ENCODE measurements at places on chromosomes 3 and 15.

DNA sequence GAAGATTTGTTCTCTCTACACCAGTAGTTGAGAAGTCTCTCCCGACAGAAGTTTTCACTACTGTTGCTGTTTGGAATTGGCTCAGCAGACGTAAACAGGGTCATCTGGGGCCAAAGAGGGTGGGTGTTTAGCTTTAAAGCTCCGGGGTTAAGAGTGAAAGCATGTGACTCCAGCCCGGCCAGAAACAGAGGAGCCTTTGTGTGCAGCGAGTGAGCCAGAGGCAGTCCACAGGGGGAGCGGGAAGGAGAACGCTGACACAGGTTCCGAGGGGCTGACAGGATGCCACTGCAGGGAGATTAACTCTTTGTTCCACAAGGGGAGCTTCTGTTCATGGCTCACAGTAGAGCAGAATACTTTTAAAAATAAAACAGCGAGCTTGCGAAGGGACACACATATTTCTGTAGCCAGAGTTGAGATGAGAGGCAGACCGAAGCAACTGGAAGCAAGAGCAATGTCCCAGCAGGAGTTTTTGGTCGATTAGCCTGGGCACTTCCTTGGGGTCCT, 26.9 kb downstream of the BMF start:
- DNase-seq: peak; percentile 63

- DNase-seq: no peak
Measured at GRCh38 chr3:49199900-49200281, 28.5 kb downstream of the KLHDC8B start.

- no peak for DNase-seq
Measured at GRCh38 chr15:89679212-89679611, at the start of gene PLIN1. Gene PLIN1, minus strand, starts transcription at chr15:89679367. Its CDS starts 1,878 bp downstream, at chr15:89677489.

GRCh38 chr3:194133661-194134230, 2.2 kb upstream of the HES1 start:
- DNase-seq: peak; percentile 83

DNA sequence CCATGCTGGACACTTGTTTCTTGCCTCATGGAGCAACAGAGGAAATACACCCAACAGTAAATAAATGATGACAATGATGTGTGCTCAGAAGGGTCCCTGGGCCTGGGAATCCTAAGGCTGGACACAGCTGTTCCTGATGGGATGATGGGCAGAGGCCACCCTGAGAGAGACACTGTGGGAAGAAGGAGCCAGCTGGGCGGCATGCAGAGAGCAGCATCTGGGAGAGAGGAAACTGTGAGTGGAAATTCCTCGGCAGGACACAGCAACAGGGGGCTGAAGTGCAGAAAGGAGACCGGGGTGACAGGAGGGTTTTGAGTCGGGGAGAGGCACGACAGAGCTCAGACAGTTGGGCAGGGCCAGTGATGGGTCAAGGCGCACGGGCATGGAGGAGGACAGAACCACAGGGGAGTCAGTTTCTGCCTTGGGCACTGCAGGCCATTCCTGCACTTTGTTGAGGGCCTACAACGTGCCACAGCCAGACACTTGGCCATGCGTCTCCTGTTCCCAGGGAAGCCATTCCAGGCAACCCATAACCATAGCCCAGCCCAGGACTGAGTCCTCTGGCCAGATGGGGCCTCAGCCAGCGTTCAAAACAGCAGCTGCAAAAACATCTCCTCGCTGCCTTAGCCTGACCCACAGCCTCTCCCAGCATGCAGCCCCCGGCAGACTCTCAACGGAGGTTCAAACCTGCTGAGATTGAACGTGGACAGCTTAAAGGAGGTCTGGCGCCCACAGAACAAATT, 36.7 kb upstream of the SLC6A1 start:
- DNase-seq: no peak

GRCh38 chr3:42262525-42262924, 3.5 kb downstream of the CCK start:
- DNase-seq: no peak

DNA sequence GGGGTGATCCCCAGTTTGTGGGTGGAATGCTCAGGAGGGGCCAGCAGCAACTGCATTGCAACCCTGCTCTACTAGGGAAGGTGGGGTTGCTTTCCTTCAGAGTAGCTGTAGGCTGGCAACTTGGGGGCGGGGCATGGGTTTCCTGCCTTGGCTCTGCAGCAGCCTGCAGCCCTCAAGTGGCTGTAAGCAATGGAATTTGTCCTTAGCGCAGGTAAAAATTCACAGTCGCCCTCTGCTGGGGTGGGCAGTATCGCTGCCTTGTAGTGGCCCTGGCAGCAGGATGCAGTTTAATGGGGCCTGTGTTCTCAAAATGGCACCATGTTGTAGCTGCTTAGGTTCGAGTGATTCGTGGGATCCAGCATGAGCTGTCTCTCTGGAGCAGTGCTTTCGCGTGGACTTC, 29.8 kb downstream of the STT3B start:
- DNase-seq: no peak

GRCh38 chr3:56942523-56942922, 117.9 kb upstream of the SPATA12 start:
- DNase-seq: no peak

DNA sequence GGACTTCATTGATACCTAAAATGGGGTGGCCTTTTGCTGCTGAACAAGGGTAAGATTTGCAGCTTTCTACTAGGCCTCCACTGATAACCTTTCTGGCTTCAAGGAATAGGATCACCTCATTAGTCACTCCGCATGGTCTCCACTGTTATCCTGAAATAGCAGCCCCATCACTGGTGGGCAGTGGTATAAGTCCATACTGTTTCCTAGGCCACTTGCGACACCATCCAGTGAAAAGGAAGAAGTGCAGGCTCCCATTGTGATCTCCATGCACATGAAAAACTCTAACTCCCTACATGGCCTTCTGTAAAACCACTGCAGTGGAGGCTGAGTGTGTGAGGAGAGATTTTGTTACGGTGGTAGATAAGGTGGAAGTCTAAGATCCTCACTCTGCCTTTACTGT, 1455.9 kb downstream of the SI start:
- no peak for DNase-seq

- DNase-seq: peak; percentile 63
Measured at GRCh38 chr15:71443538-71443937, 328.3 kb downstream of the THSD4 start.

DNA sequence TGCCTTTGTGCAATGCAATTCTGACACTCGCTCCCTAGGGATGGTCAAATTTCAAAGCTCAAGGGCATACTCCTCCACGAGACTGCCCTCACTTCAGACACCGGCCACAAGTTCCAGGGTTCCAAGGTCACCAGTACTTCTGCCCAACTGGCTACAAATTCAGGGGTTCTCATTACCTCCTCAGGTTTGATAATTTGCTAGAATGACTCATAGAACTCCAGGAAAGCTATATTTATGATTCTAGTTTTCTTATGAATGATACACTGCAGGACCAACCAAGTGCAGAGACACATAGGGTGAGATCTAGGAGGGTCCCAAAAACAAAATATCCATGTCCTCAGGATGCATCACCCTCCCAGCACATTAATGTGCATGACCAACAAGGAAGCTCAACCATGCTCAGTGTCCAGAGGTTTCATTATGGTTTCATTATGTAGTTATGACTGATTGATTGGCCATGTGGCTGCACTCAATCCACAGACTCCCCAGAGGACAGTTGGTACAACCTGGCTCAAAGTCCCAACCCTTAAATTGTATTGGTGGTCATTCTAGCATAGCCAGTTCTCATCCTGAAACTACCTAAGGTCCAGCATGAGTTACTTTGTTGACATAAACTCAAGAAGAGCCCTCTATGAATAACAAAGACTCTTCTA, 170.4 kb upstream of the LRRN1 start:
- DNase-seq: no peak

DNA sequence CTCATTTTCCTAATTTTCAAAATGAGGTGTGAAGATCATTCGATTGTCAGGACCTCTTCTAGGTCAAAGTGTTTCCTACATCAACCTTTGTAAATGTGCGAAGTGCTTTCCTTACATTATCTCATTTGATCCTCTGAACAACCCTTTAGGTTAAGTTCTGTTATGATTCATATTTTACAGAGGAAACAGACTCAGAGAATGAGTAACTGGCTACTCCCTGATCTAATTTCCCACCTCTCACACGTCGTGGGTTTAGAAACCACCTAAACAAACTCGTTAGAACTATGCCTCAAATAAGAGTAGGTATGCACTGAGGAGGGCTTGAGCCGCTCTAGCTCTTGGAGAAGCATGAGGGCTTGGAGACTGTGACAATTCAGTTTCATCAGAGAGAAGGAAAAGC, 148.6 kb downstream of the CD47 start:
- peak; percentile 60 for DNase-seq

DNA sequence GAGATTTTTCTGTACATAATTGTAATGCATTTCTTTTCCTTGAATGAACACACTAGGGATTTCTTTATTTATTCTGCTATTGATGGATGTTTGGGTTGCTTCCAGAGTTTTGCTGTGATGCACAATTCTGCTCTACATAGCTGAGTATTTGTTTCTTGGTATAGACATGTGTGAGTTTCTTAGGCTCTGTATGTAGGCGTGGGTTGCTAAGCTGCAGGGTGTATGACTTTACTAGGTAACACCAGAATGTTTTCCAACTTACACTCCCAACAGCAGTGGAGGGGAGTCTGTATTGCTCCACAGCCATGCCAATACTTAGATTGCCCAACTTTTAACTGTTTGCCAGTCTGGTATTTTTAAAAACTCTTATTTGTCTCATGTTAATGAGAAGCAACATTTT, 155.5 kb upstream of the TNIK start:
- no peak for DNase-seq

DNA sequence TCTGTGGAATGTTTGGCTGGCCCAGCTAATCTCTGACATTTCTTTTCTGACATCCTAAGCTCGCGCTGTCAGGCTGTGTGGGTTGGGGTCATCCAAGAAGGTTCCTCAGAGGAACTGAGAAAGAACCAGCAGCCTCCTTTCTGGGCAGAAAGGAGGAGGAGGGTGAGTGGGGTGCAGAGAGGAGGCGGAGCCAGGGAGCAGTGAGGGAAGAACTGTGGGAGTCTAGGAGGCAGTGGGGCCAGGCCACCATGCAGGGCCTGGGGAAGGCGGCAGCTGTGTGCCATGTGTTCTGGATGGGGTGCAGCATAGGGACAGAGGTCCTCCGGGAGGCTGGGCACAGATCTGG, 5.3 kb downstream of the SEMA7A start:
- peak; percentile 76 for DNase-seq

DNA sequence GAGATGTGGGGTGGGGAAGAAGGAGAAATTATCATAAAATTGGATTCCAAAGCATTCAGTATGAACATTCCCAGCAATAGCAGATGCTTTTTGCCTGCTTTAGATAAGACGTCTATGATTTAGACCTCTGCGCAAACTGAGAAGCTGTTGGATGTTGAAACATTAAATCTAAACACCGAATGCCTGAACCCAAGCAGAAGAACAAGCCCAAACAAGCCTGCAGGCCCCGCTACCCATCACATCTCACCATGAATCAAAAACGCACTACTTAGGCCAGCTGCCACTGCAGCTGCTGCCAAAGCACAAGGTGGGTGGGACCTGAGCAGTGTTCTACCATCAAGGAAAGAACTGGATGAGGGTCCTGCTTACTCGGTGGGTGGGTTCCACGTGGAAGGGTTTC, 24.4 kb upstream of the THBS1 start:
- DNase-seq: no peak

GRCh38 chr3:193827040-193827669, 234.1 kb downstream of the OPA1 start:
- DNase-seq: no peak

GRCh38 chr3:193827871-193828270, 234.9 kb downstream of the OPA1 start:
- DNase-seq: no peak

DNA sequence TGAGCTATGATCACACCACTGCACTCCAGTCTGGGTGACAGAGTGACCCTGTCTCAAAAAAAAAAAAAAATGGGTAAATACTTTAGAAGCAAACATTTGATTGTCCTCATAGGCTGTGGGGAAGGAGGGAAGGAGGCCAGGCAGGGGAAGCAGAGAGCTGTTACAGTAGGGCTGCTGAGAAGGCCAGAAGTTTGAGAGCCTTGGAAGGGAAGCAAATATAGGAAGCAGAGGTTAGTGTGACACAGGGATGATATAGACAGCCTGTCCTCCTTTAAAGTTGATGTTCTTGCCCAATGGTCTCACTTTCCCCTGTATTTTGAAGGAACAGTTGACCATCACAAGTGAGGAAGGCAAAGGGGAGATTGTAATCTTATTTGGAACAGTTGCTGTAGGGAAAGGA, 5.3 kb upstream of the ALPK3 start:
- no peak for DNase-seq

GRCh38 chr3:109362823-109363222, 25.5 kb upstream of the DPPA4 start:
- DNase-seq: no peak

- no peak for DNase-seq
Measured at GRCh38 chr3:126460381-126460780, 15.3 kb downstream of the ZXDC start.

DNA sequence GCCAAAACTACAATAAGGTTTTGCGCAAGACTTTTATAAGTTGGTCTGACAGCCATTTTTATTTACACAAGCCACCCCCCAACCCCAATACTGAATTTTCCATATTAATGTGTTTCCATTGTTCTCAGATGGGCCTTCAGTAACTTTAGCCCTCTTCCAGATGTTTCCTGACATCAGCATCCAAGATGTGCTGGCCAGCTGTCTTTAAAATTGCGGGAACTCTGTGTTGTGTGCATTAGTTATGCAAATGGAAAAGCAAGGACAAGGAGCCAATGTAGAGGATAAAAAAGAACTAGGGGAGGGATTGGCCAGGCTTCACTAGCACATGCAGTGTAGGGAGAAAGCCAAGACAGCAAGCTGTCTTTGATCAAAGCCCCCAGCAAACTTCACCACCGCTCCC, 45.4 kb downstream of the COMMD2 start:
- DNase-seq: no peak

- peak; percentile 76 for DNase-seq
Measured at GRCh38 chr3:187919048-187919447, 173.8 kb upstream of the BCL6 start.

- DNase-seq: no peak
Measured at GRCh38 chr3:192026661-192027060, 565.7 kb downstream of the PYDC2 start.

DNA sequence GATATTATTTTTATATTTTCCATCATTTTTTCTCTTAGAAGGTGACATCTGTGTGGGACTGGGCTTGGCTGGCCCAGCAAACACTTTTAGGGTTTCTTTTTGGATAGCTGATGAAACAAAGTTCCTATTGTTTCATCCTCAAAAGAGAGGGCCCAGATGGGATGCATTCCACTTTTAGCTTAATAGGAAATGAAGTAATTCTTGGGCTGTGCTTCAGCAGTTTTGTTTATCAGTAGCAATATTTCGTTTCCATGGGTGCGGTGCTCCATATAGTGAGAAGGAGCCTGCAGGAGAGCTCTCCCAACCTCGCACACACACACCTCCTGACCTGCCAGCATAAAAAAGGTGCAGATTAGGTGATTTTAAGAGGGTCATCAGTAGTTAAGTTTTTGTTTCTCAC, 147.5 kb downstream of the AKAP13 start:
- no peak for DNase-seq

- DNase-seq: no peak
Measured at GRCh38 chr15:96544162-96544756, 213.8 kb downstream of the NR2F2 start.
